M059J (cell line): ENCODE measurements at places on chromosomes 6 and 20. TPM values are rescaled to one million over a fixed set of nuclear protein-coding genes. Genes with fewer than 3 reads are reported as not detected.
A peak's percentile ranks its signal among the peaks of the same experiment; 100 is the strongest.

DNA sequence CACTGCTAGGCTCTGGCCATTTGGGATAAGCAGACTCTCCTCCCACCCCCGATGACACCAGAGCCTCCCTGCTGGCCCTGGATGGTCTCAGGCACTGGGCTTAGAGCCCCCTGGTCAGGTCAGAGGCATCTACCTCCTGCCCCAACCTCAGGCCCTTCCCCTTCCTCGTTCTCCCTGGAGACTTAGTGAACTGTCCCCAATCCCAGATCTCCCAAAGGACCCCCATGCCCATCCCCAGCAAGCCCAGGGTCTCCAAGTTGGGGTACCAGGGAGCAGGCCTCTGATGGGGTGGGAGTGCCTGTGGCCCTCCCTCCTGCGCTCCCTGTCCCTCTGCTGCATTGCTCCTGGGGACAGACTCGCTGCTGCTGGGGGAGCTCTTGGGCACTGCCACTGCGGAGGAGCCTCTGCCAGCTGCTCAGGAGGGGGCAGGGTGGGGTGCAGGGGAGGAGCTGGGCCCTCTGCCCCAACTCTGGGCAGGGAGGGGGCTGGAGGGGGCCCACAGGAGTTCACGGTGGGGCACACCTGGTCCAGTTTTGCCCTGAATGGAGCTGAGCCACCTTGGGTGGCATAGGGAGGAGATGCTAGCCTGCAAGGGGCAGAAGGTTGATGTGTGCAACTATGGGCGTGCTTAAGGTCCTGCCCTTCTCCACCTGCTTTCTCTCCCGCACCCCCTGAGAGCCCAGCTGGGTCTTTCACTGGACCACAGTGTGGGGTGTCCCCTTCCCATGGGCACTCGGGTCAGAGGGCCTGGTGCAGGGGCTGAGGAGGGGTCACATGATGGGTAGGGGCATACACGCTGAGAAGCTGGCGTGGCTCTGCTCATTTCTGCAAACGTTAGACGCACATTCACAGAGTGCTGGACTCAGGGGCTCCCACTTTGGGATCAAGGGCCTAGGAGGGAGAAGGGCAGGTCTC, 40.4 kb downstream of the SPDEF start:
- DNase-seq = no peak

GRCh38 chr6:7721649-7722048, 4.2 kb upstream of the BMP6 start:
- DNase-seq = peak; percentile 43

- peak; percentile 54 for DNase-seq
Observed at GRCh38 chr20:32470025-32470861, 112.1 kb downstream of the ASXL1 start.

DNA sequence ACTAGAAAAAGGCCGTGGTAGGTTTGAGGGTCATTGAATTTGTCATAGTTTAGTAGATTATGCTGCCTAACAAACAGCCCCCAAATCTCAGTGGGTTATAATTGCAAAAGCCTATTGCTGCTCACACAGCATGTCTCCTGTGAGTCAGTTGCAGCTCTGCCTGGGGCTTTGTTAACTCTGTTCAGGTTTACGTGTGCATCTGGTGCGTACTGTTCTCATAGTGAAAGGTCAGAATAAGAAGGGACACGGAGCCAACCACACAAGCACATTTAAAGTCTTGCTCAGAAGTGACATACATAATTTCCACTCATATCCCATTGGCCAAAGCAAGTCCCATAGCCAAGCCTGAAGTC, 48.1 kb upstream of the BMP2 start:
- no peak for DNase-seq

DNA sequence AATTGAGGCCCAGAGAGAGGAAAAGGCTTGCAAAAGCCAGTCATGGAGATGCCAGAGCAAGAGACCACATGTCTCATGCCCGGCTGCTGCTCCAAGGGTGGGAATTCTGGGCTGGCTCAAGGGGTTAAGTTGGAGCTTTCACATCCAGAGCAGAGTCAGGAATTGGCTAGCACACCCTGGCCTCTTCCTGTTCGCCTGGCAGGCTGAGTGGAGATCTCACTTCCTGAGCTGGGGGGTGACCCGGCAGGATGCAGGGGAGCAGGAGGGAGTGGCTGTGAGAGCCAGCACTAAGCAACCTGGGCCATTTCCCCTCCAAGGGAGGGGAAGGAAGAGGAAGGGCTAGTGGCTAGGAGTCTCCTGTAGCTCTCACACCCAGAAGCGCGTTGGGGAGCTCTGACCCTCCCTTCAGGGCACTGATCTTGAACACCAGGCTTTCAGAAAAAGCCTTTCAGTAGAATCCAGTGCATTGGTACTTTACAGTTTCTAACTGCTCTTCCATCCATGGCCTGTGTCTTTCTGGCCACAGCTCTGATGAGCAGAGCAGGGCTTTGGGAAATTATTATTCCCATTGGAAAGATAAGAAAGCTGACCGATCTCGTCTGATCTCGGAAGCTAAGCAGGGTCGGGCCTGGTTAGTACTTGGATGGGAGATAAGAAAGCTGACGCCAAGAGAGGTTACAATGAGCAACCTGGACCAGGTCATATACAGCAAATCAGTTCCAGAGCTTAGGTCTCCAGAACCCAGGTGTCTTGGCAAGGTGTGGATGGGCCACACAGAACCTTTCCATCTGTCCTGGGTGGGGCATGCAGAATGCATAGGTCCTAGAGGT, 2.2 kb upstream of the CCM2L start:
- peak; percentile 46 for DNase-seq

DNA sequence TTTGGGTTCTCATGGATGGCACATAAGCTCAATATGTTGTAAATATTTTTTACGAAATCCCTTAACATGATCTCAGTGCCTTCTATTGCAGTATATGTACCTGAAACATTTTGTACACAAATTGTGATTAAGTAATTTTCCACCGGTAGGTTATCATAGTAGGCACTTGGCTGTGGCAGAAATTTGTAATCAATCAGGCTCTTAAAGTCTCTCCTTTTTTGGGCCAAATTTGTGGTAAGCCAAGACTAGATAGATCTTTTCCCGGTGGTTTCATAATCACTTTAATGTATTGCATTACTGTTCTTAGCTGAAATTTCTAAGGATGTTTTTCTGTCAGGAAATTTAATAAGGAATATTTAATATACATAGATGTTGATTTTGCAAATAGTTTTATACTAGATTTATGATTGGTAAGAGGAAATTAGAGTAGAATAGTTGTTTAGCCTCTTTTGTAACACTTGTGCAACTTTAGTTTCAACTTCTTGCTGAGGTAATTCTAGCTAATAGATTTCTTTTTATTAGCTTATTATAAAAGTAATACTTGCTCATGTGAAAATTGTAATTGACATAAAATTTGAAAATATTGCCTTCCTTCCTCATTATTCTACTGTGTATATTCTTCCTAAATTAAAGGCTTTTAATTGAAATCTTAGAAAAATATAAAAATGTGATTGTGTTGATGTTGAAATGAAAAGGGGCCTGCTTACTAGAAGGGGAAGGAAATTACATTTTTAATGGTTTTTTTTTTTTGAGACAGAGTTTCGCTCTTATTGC, 3.2 kb downstream of the PCMT1 start:
- DNase-seq = no peak

GRCh38 chr6:133337308-133337707, 96.2 kb downstream of the EYA4 start:
- peak; percentile 55 for DNase-seq

- no peak for DNase-seq
Observed at GRCh38 chr6:29745855-29746449, 22.7 kb downstream of the HLA-F start.

DNA sequence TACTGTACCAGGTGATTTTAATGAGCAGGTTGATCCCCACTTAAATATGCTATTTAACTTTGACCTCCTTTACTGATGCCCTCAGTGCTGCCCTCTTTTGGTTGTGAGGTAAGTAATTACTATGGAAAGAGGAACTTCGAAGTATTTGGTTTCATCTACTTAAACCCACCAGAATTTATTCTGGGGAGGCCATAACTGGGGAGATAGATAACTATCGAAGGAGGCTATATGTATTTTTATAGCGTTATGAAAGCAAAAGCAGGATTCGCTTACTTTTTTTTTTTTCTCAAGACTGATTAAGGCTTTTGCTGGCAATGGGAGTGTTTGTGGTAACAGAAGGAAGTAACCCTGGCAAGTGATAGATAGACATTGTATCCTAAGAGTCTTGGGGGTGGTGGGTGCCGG, 168.9 kb upstream of the CENPW start:
- DNase-seq = peak; percentile 56

The UST gene
- 11.3 and 14.4 TPM in 2 replicates for total RNA-seq

The ASIP gene
- total RNA-seq = not detected in 2 replicates

The OPRM1 gene
- total RNA-seq = not detected in 2 replicates

The GRM1 gene
- total RNA-seq = 0.02 TPM in 2 replicates

The SMOC2 gene
- 0.05 and 0.47 TPM in 2 replicates for total RNA-seq

The SPATS1 gene
- not detected in 2 replicates for total RNA-seq
